IMR-90 (cell line): ENCODE measurements at places on chromosomes 12 and 14. TPM values are rescaled to one million over a fixed set of nuclear protein-coding genes. Genes with fewer than 3 reads are reported as not detected.

DNA sequence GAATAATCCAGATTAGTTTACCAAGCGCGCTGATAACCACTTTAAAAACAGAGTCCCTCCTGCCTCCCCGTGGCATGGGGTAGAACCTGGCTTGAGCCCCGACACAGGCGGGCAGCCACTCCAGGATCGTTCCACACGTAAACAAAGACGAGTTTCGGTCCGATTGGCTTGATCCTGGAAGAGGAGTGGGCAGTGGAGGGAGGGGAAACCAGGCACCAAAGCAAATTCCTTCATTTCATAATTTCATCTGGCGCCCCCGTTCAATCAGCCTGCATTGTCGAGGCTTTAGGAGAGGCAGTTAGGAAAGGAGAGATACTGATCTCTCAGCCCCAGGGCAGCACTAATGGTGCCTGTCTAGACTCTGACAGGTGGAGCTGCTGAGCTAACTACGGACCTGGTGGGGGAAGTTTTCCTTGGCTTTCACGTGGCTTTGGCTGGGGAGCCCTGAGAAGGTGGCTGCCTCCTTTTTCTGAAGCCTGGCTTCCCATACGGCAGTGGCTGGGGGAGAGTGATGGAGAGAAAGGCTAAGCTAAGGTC is 751 bp upstream of the GPRC5A start:
- DNase-seq, result peak; percentile 68

Gene VDR
- 3.9 and 5.4 TPM in 2 replicates for total RNA-seq

DNA sequence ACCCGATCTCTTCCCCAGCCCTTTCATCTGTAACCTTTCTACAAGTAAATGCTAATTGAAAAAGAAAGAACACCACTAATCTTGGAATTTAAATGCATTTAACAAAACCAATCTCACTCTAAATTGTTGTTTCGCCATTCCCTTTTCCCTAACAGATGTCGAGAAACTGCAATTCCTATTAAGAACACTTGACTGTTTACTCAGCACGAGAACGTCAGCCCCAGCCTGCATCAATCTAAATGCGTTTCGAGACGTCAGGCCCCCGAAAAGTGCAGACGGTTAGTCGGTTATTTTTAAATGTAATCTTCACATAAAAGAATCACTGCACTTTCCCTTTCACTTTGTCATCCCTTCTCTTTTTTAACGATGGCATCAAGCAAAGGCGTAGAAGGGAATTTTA is 837.6 kb downstream of the VRK1 start:
- DNase-seq, result no peak

GRCh38 chr12:89863968-89864367 is 155.3 kb upstream of the ATP2B1 start:
- DNase-seq, result no peak

GRCh38 chr14:66575014-66575413 is 67.1 kb downstream of the GPHN start:
- no peak for DNase-seq

Gene OTX2
- not detected in 2 replicates for total RNA-seq

Gene DCAF4
- 24.7 and 29.4 TPM in 2 replicates for total RNA-seq

DNA sequence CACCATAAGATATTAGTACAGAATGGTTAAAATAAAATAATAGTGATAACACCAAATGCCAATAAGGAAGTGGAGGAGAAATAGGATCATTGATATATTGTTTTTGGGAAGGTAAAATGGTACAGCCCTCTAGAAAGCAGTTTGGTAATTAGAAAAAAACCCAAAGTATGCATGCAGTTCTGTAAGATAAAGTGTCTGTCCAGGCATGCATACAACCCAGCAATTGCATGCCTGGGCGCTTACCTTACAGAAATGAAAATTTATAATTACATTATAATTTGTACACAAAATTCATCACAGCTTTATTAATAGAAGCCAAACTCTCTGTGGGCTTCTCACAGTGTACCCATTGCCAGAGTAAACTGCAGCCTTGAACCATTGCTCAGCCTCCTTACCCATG is 124.7 kb downstream of the TTC6 start:
- DNase-seq, result no peak

- no peak for DNase-seq
These were observed 130.2 kb downstream of the RBM19 start for GRCh38 chr12:113835896-113836295.

DNA sequence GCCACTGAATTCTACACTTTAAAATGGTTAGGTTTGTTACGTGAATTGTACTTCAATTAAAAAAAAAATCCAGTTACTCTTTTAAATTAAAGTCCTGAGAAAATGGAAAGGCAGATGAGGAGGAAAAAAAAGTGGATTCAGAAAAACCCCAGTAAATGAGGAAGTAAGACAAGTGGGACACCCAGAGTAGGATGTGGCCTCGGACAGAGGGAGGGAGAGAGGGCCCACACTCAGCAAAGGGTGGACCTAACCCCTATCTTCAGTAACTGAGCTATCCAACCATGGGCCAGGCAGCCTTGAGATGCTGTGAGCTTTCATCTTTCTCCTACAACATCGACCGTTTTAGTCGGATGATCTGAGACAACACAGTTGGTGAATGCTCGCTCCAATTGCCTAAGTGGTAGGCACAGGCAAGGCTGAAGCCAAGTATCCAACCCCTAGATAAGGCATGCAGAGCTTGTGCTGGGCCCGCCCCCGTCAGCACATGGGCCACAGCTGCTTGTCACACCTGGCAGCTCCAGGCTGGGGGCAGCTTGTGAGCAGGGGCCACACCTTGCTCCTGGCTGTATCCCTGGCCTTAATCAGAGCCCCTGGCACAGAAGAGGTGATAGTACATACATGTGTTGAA is 142.1 kb downstream of the TTC7B start:
- DNase-seq, result no peak

DNA sequence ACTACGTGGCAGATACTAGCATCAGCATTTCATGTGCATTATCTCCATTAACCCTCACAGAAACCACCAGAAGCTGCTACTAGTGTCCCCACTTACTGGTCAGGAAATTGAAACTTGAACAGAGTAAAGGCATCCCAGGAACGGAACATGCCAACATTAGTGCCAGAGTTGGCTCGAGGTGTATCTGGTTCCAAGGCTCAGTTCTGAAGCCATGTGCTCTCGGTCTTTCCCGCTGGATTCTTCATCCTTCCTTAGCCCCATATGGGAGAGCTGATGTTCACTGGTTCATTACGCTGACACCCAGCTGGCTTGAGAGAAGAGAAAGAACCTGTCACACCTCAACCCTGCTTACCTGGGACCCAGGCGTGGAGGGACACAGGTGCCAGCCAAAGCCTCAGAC is 91.5 kb downstream of the TBX5 start:
- DNase-seq, result no peak

Gene ARMH4
- total RNA-seq, result 4.4 and 5.6 TPM in 2 replicates

Gene MSRB3
- 31.7 and 40.8 TPM in 2 replicates for total RNA-seq

GRCh38 chr12:115756271-115756670 is 521.2 kb downstream of the MED13L start:
- no peak for DNase-seq

- DNase-seq, result no peak
These were observed 1151.4 kb upstream of the TMEM132C start for GRCh38 chr12:127115468-127116035.

Gene MARCHF9
- 1.1 TPM in 2 replicates for total RNA-seq

- no peak for DNase-seq
These were observed 223.3 kb downstream of the CCDC91 start for GRCh38 chr12:28413460-28414109.

DNA sequence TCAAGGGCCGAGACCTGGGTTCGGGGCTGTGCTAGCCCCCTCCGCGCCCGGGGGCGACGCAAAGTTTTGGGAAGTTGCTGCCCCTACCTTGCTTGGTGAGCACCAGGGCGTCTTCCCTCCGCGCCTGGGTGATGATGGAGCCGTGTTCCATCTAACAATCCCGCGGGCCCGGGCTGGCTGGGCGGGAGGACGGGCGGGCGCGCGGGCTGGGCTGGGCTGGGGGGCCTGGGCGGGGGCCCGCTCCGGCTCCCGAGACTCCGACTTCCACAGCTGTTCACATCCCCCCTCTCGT is 298 bp downstream of the CTDSP2 start:
- no peak for DNase-seq

DNA sequence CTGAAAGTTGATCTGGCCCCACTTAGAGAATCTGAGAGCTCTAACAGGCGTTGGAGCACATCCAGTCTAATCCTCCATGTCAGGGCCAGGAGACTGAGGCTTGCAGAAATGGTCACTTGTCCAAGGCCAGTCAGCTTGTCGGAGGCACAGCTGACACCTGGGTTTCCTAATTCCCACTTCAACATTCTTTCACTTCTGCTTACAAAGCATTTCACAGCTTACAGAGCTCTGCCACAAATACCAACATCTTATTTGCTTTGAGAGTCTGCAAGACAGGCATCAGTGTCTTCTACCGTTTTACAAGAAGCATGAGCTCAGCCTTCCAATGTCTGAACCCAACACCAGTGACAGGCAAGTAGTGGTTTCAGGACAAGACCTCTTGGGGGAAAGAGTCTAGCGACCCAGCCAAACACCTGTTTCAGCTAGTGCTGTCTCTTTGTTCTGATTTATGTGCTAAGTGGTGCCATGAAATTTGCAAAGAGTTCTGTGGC is 31.8 kb downstream of the ISCA2 start:
- DNase-seq, result no peak

DNA sequence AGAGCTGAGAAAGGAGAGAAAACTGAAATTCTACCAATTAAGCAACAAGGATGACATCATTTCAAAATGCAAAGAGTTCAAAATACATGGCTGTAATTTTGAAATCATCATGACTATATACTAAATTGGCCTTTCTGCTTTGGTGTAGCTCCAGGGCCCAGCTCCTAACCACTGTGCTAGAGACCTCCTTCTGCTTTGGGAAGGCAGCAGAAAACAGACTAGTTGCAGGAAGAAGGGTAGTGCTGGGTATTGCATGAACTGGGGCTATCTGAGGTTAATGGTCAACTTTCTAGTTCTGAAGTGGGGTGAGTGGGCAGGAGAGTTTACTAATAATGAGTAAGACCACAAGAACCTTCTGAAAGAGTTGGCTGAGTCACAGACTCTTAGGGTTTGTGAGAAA is 66.2 kb downstream of the PTGER2 start:
- DNase-seq, result peak; percentile 75

Gene DIO2
- 21.7 and 24.2 TPM in 2 replicates for total RNA-seq

GRCh38 chr14:76638841-76639240 is 122.4 kb upstream of the VASH1 start:
- no peak for DNase-seq

DNA sequence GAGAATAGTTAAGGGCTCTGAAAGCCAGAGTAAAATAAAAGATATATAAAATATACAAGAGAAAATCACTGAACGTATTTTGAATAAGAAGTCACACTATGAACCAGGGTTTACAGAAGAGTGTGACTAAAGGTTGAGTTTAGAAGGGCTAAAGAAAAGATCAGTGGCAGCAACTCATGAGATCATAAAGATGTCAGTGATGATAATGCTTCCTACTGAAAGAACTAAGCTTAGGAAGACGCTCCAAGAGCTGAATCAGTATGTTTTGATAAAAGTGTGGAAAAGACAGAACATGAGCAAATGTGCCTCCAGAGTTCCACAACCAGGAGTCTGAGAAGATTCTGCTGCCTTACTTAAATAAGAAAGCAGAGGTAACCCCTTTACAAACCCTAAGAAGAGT is 74.6 kb downstream of the KITLG start:
- DNase-seq, result peak; percentile 17

Gene PTHLH
- 0.36 and 0.83 TPM in 2 replicates for total RNA-seq

DNA sequence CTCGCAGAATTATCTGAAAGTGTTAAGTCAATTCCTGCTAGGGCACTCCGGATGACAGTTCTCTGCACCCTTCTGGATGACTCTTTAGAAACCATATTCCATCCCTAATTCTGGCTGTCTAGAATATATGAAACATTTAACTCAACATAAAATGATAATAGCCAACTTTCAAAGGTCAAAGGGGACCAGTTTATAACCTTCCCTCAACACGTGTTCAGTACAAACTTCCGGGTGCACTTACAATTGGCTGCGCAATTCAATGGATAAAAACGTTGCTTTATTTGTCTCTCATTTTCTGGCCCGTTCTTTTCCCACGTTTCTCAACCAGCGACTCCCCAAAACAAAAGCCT is 1.3 kb downstream of the SBNO1 start:
- peak; percentile 7 for DNase-seq

- no peak for DNase-seq
These were observed 33.8 kb downstream of the DMAC2L start for GRCh38 chr14:50345846-50346422.

DNA sequence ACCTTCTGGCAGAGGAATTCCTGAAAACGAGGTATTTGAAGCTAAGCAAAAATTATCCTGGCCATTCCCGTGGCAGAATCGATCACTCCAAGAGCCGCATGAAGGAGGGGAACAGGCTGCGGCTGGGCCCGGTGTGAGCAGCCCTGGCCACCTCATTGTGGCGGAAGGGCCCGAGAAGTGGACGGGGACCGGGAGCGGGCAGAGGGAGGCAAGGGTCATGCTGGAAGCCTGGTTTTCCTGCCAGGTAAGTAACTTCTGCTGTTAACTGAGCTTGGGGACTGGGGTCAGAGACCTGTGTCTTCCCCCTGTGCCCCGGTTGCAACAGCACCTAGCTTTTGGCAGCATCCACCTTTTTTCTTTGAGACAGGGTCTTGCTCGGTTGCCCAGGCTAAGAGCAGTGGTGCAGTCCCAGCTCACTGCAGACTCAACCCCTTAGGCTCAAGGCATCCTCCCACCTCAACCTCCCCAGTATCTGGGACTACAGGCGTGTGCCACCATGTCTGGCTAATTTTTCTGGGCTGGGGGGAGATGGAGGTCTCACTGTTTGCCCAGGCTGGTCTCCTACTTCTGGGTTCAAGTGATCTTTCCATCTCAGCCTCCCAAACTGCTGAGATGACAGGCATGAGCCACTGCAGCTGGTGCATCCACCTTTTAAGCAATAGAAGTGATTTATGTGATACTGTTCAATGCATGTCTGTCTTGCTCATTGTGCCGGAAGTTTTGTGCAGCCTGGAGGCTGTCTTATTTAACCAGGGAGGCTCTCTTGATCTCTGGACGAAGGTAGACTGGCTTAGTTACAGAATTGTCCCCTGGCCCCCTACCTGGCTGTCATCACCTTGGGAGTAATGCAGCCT is 174.0 kb upstream of the MYL2 start:
- no peak for DNase-seq

Gene GYS2
- total RNA-seq, result not detected in 2 replicates

Gene USP44
- total RNA-seq, result 33.5 and 40.3 TPM in 2 replicates
